ENCODE measurements at places on chromosomes 3 and 15.

- no peak for DNase-seq
Measured at GRCh38 chr3:38646630-38647029, 2.9 kb downstream of the SCN5A start.

- no peak for DNase-seq
Measured at GRCh38 chr3:9158865-9159630, 90.4 kb downstream of the SRGAP3 start.

DNA sequence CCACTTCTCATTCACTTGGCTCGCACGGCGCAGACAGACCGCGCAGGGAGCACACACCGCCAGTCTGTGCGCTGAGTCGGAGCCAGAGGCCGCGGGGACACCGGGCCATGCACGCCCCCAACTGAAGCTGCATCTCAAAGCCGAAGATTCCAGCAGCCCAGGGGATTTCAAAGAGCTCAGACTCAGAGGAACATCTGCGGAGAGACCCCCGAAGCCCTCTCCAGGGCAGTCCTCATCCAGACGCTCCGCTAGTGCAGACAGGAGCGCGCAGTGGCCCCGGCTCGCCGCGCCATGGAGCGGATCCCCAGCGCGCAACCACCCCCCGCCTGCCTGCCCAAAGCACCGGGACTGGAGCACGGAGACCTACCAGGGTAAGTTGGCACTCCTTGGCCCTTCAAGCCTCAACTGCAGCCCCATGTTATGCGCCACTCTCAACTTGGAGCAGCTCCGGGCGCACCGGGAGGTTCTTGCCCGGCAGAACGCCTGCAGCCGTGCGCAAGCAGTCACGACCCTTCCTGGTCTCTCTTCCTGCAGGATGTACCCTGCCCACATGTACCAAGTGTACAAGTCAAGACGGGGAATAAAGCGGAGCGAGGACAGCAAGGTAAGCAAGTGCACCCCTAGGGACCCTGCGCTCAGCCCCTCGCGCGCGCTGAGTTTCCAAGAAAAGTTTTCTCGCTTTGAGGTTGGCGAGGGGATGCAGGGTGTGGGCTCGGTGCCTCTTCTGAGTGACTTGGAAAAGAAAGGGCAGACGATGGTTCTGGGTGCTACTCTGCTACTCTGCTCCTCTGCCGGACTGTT is at the start of gene BHLHE40:
Gene BHLHE40, plus strand, starts transcription at position 10 of the 801 bp plus-strand sequence. Its CDS starts 282 bp downstream, at position 292.
- no peak for DNase-seq

DNA sequence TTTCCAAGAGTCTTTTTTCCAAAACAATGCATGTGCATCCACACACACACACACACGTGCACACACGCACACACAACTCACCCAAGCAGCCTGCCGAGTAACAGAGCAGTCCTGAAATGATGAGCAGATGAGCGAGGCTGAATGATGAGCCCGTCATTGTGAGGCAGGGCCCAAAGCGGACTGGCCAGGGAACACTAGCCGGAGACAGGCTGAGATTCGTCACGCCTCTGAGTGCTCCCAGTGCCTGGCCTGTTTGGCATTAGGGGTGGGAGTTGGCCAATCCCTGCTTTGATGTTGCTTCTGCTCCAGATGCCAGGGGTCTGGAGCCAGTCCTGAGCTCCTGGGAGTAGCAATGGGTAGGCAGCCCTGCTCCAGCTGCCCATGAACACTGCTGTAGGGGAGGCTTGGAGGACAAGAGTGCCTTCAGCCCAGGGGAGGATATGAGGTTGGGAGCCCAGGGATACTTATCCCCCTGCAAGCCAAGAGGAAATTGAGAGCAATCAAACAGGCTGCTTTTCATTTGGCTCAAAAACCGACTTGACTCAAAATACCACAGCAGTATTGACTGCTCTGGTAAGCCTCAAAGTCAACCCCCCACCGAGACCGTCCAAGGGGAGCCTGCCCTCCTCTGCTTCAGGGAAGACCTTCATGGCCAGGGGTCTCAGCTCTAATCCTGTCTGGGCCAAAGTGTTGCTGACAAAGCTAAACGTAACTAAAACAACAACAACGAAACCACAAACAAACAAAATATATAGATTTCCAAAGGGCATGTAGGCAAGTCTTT is 22.9 kb downstream of the COLQ start:
- no peak for DNase-seq

DNA sequence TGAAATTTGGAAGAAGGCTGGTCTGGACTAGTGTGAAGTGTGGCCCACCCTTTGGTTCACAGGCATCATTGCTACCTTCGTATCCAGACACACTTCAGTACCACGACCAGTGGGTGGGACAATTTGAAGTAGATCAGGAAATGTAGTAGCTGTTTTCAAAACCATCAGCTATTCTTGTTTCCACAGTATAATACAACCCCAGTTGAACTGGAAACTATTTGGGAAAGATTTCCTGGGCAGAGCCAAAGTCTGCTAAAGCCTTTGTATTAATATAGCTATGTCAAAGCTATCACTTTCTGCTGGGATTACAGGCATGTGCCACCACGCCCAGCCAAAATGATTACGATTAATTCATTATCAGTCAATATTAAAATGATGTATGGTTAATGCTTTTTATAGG is 298.8 kb upstream of the RASGRP1 start:
- DNase-seq, result no peak

DNA sequence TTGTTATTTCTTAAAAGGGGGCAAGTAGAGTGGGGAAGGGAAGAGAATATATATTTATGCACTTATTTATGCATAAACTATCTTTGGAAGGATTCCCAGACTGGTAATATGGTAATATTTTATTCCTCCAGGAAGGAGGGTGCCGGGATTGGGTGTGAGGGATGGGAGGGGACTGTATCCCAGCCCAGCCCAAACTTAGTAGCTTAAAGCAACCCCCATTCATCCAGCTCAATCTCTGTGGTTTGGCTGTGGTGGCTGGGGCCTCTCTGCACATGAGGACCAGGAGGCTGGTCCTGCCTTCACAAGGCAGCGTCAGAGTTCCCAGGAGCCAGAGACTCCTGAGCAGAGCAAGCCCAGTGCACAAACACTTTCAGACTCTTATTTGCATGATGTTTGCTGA is 48.4 kb downstream of the CCNL1 start:
- no peak for DNase-seq

GRCh38 chr3:149167898-149168297 is 38.5 kb downstream of the HPS3 start:
- no peak for DNase-seq

GRCh38 chr3:96449346-96449745 is 365.0 kb upstream of the EPHA6 start:
- DNase-seq, result no peak

Measured in activated CD8-positive, alpha-beta memory T cell treated with anti-CD3 and anti-CD28 coated beads, Interleukin-2, amount 50 U/mL, for 4 hours (primary cell).